ENCODE measurements at places on chromosomes 12 and 14.

- DNase-seq, result peak; percentile 52
These were observed 44.4 kb upstream of the PNMA1 start for GRCh38 chr14:73758392-73759182.

DNA sequence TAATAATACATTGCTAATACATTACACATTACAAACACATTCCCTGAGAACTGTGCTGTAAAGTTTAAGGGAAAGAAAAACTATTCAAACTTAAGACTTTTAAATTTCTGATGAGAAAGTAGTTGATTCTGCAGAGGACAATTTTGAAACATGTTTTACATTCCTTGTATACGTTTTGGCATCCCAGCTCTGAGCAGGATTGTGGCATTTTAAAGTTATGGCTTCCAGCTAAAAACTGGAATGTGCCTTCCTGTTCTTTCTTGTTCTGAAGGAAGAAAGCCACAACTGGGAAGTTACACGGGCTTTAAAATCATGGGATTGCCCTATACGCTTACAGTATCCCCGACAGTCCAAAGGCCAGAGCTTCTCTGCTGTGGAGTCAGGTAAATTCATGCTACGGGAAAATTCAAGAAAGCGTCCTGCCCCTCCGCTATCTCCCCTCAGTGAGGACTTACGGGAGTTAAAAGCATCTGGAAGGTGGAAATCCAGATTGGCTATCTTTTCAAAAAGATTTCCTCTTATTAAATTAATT lies 10.8 kb upstream of the KLHL42 start:
- DNase-seq, result no peak

- DNase-seq, result no peak
These were observed 41.2 kb downstream of the DIO3 start for GRCh38 chr14:101602466-101602840.

GRCh38 chr12:70467918-70468733 lies 102.0 kb downstream of the KCNMB4 start:
- no peak for DNase-seq

DNA sequence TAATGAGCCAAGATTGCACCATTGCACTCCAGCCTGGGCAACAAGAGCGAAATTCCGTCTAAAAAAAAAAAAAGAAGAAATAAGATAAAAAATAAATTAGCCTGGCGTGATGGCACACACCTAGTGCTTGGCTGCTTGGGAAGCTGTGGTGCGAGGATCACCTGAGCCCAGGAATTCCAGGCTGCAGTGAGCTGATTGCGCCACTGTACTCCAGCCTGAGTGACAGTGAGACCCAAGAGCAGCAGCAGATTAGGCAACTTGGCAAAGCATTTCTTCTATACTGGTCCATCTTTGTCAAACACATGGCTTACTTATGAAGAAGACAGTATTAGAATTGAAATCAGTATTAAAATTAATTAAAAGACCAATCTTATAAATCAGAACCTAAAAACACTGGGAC lies 6.3 kb downstream of the GON7 start:
- no peak for DNase-seq

DNA sequence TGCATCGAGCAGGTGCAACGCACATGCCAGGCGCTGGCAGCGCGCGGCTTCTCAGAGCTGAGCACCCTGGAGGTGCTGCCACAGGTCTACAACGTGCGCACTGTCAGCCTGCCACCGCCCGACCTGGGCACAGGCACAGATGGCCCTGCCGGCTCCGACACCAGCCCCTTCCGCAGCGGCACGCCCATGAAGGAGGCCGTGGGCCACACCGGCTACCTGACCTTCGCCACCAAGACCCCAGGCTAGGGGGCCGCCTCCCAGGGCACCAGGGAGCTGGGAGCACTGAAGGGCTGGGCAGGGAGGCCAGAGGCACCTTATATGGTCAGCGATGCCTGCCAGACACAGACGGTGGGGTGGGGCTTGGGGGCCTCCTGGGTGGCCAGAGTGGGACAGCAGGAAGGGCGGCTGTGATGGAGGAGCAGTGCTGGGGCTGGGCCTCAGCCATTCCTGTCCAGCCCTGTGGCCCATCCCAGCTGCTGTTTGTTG lies 5.6 kb downstream of the TRMT61A start:
- no peak for DNase-seq

GRCh38 chr12:29287622-29288021 lies 93.3 kb downstream of the ERGIC2 start:
- DNase-seq, result no peak

GRCh38 chr12:97595426-97595831 lies 132.8 kb downstream of the RMST start:
- DNase-seq, result no peak

DNA sequence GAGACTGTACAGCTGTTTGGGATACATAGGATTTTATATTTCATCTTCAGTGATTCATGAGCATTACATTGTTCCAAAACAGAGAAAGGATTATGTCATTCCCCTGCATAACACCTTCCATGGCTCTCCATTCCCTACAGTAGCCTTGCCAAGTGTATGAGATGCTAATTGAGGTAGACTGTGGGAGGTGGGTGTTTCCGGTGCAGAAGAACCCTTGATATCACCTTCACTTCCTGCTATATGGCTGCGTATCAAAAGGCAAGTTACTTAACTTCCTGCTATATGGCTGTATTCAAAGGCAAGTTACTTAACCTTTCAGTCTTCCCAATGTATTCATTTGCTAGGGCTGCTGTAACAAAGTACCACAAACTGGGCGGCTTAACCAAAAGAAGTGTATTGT lies 11.2 kb downstream of the FAR2 start:
- DNase-seq, result no peak

GRCh38 chr12:2739832-2740641 lies 54.7 kb upstream of the FKBP4 start:
- DNase-seq, result no peak

DNA sequence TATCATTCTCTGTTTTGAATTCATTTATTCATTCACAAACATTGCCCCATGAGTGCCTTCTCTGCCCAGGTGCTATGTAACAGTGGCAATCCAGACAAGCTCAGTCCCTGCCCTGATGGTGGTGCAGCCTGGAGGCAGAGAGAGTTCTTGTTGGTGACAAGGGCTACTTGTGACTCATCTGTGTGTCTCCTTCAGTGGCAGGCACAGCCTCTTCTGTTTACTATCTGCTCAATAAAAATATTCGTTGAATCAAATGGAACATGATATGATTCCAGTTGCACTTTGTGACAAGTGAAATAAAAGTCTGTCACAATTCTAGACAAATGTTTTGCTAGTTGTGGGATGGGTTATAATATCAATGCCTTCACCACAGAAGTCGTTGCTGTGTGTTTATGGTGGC lies 20.6 kb upstream of the CPM start:
- no peak for DNase-seq

GRCh38 chr12:42468341-42468821 lies 121.2 kb downstream of the PRICKLE1 start:
- no peak for DNase-seq

GRCh38 chr14:78329371-78329770 lies 159.2 kb downstream of the NRXN3 start:
- DNase-seq, result no peak

- peak; percentile 2 for DNase-seq
These were observed 105.3 kb upstream of the BCAT1 start for GRCh38 chr12:25054076-25054782.

DNA sequence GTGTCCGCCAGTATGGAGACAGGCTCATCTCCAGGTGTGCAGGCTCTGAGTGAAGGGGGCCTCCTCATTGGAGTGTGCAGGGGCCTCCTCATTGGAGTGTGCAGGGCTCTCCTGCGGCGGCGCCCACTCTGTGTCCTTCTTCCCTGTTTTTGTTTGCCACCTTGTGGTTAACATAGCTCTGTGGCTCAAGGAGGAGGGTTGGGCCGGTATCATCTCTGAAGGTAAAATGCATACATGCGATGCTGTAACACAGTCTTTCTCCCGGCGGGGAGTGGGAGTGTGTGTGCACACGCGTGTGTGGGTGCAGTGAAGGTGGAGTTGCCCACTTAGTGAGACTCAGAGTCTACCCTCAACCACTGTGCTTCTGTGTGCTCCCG lies 429.4 kb downstream of the ZFP36L1 start:
- DNase-seq, result no peak

- DNase-seq, result no peak
These were observed at the start of gene BDKRB1 for GRCh38 chr14:96255501-96256366. Gene BDKRB1, plus strand, starts transcription at chr14:96256210. Its CDS starts 7,473 bp downstream, at chr14:96263683.

- no peak for DNase-seq
These were observed 26.3 kb downstream of the PDE6H start for GRCh38 chr12:14999021-14999694.

DNA sequence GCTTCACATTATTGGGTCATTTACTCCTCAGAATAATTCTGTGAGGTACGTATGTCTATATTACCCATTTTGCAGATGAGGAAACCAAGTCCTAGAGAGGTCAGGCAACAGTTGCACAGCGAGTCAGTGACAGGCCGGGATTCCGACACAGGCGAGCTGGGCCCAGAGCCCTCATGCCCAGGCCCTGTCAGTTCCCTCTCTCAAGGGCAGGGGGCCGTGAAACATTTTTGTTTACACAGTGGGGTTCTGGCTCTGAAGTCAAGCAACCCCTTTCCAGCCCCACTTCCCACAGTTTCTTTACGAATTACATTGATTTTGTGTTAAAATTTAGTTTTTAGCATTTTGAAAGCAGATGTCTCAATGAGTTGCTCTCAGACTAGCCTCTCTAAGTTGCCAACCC lies 46.7 kb downstream of the ESRRB start:
- no peak for DNase-seq

- DNase-seq, result peak; percentile 20
These were observed 74.3 kb upstream of the CPM start for GRCh38 chr12:69007101-69007854.

DNA sequence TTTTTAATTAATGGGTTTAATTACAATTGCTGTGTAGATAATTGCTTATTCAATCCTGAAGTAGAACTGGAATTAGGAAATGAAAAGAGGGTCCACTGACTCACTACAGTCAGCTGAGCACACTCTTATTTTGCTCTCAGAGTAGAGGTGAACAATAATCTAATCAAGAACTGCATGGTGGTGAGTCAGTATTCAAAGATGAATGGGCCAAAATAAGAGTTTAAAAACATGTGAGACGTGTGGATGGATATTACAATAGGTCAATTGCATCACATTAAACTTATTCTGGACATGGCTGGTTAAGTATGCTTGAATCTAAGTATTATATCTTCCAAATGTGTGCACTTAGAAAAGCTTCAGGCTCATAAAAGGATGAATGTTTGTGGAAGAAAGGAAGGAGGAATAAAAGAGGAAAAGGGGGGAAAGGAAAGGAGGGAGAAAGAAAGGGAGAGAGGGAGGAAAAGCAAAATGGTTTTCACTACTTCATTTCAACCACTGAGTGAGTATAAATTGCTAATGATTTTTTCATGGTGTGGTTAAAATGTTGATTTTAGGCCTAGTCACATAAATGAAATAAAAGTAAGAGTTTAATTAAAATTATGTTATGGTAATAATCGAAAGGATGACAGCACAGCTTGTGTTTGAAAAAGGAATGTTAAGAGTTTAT lies 27.0 kb upstream of the EEA1 start:
- peak; percentile 63 for DNase-seq

DNA sequence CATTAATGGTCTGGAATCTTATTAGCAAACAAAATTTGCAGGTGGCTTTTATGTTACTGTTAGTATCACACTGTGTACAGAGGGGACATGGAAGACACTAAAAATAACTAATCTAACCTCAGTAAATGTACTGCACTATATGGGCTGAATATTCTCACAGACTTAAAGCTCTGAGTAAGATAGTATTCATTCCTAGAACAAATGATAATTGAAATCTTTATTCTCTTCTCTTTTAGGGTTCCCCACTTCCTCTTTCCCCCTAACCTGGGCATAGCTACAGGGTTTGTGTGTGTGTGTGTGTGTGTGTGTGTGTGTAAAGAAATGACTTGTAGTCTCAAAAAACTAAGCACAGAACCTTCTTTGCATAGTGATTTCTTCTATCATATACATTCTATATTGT lies 21.4 kb upstream of the HECTD1 start:
- DNase-seq, result no peak

Data from kidney glomerular epithelial cell (primary cell).